H4 (cell line): ENCODE measurements at places on chromosomes 6 and 20. TPM values are rescaled to one million over a fixed set of nuclear protein-coding genes. Genes with fewer than 3 reads are reported as not detected.

HCK gene
- not detected in 2 replicates for total RNA-seq

RNF182 gene
- total RNA-seq: 3.5 and 7.2 TPM in 2 replicates

C6orf163 gene
- total RNA-seq: 0.12 TPM in 1 of 2 replicates, not detected in the other

BANF2 gene
- not detected in 2 replicates for total RNA-seq

ETV7 gene
- 0.99 and 1.2 TPM in 2 replicates for total RNA-seq

TFAP2A gene
- 5.0 and 5.4 TPM in 2 replicates for total RNA-seq

NRM gene
- 15.0 and 20.1 TPM in 2 replicates for total RNA-seq

MRPS18A gene
- total RNA-seq: 73.4 and 84.5 TPM in 2 replicates

GRCh38 chr20:56429502-56429901, 17.4 kb downstream of the CASS4 start:
- no peak for DNase-seq

- DNase-seq: no peak
Measured at GRCh38 chr6:29596381-29596900, 11.5 kb downstream of the OR2H2 start.

GRCh38 chr6:170125456-170126300, 165.2 kb downstream of the DLL1 start:
- no peak for DNase-seq

DNA sequence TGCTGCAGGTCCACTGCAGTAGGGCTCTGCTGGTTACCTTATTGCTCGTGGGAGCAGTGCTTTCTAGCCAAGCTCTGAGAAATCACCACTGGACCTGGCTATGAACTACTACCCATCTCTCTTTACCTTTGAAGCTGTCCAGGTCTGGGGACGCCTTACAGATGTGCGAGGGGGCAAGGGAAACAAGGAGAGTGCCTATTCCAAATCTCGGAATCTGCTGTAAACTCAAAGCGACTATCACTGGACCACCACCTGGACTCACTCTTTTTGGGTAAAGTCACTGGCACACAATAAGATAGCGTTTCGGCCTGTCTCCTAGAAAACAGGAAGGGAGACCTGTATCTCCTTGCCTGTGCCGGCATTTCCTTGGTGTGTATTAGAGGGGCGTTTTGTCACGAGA, 5.3 kb downstream of the NRN1 start:
- DNase-seq: no peak

DNA sequence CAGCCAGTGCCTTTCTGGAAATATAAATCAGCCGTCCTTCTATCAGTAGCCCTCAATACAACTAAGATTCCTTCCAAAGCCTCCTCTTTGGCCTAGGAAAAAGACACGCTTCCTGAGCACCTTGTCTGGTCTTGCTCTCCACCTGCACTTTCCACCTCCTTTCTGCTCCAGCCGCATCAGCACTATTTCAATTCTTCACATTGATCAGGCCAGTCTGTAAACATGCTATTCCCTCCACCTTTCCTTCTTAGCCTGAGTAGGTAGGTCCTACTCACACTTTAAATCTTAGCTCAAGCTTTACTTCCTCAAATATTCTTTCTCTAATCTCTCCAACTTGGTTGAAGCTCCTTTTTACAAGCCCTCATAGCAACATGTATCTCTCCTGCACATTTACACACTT, 11.4 kb downstream of the RANBP9 start:
- DNase-seq: no peak

DNA sequence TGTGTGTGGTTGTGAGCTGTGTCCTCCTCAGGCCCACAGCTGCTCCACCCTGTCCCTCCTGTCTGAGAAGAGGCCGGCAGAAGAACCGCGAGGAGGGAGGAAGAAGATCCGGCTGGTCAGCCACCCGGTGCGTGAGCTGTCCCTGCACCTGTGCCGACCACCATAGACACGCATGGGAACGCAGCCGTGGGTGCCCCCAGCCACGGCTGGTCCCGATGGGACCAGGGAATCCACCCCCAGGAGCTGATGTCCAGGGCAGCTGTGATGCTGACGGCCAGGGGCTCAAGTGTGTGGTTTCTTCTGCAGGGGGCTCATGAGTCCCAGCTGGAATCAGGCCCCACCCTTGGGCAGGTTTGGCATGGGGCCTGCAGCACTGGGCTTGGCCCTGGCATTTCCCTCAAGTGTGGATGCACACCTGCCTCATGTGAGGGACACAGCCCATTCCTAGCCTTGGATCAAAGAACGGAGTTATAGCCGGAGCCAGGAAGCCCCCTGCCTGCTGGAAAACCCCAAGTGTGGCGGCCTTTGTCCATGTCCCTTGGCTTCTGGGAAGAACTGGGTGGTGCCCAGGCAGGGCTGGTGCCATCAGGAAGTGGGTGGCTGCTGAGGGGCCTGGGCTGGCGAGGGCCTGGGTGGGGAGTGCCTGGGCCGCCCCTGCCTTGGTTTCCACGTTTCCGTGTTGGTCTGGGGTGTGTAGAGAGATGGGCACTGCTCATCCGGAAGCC, 4.6 kb upstream of the TNFRSF6B start:
- DNase-seq: no peak

- no peak for DNase-seq
Measured at GRCh38 chr6:136921381-136921935, 643 bp upstream of the SLC35D3 start.

- no peak for DNase-seq
Measured at GRCh38 chr6:4336778-4337442, 201.5 kb upstream of the ECI2 start.

DNA sequence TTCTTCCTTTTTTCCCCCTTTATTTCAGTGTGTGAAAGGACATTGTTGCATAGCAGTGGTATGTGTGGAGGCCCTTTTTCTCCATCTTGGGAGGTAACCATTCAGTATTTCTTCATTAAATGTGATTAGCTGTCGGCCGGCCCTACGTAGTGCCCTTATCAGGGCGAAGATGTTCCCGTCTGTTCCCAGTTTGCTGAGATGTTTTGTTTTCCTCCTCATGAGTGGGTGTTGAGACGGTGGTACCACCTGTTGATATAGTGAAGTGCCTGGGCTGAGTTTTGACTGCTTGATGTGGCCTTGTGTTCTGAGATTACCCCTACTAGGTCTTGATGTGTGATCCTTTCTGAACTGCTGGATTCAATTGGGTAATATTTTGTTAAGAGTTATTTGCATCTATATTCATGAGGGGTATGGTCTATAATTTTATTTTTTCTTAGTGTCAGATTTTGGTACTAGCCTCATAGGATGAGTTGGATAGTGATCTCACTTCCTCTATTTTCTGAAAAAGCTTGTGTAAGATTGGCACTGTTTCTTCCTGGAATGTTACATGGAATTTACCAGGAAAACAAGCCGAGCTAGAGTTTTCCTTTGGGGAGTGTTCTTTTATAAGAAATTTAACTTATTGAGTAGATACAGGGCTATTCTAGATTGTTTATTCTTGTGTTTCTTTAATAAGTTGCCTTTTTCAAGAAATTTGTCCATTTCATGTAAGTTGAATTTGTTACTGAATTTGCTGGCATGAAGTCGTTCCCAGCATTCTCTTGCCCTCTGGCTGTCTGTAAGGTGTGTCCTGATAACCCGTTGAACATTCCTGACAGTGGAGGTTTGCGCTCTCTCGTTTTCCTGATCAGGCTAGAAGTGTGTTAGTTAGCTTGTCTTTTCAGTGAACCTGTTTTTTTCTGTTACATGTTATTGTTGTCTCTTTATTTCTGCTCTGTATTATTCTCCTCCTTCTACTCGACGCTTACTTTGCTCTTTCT, 4.3 kb downstream of the MTG2 start:
- DNase-seq: no peak

DNA sequence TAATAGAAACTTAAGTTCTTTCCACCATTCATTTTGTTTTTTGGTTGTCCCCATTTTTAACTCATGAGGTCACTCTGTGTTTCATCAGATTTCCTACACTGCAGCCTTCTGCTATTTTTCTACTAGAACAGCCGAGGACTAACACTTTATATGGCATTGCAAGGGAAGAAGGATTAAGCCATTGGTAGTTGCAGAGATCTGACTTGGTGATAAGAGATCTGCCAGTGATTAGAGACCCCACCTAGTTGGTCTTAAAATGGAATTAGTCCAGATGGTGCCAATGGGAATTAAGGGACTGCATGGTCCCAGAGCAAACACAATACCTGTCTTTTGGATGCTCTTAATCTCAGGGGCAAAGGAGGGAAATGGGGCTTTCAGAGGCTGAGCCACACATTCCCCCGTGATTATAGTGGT, 125.5 kb upstream of the TMEM170B start:
- DNase-seq: no peak

DNA sequence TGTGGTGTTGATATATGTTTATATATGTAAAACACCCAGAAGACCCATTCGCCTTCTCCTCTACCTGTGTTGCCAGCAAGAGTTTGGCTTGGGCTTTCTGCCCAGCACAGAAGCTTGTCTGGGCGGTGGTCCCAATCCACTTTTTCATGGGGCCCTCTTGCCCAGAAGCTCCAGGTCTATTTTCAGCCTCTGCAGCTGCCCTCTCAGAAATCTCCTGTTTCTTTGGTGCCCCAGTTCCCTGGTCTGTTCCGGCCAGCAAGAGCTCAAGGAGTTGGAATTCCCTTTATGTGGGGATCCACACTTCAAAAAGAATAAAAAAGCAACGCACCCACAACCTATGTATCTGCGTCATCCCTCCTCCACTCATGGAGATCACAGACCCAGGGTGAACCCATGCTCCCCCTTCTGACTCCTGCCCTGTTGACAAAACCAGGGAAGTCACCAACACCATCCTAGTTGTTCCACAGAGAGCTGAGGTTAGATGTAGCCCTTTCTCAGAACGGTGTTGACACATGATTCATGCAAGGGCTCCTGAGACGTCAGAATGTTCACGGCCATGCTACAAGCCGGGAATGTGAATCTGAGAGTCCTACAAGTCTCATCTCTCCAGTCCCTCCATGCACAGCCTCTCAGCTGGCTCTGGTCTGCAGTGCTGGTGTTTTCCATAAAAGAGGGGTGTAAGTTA, 156.8 kb upstream of the RIN2 start:
- DNase-seq: no peak

DNA sequence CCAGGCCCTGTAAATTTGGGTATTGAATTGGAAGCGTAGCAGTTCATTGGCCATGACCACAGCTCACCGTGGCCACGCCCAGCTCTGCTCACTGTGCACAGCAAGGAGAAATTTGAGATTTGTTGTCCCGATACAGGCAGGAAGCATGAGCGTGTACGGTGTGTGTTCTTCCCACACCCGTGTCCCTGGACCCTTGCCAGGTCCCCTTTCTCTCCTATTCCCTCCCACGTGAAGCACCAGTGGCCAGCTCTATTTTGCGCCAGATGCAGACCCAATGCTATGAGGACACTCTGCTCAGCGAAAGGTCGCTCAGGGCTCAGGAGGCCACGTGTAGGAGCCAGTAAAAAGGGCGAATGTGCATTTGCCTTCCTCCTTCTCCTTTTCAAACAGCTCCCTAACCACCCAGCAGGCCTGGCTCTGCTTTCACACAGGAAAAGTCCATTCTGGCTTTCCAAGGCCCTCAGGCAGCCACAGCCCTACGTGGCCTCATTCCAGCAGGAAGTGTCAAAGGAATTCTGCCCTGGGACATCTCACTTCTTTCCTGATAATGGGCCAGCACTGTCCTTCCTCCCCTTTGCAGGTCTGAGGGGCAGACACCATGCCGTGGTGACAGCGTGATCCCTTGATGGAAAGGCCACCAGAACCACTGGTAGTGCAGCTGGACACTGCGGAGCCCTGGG, 499.2 kb upstream of the CDH4 start:
- no peak for DNase-seq

DNA sequence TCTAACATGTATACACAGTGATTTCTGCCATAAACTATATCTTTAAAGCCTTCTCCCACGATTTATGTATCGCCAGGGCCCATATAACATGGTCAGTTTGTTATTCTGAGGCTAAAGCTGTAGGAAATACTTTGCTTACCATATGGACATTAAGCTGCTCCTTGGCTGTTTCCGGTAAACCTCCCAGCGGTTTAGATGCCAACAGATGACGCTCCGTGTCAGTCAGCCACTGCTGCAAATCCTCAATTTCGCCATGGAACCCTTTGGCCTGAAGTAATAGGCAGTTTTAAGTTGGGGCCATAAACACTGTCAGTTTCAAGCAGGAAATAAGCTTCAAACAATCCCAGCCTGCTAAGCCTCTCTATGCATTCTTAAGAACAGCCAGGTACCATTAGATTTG, 145.4 kb downstream of the DST start:
- DNase-seq: no peak

DNA sequence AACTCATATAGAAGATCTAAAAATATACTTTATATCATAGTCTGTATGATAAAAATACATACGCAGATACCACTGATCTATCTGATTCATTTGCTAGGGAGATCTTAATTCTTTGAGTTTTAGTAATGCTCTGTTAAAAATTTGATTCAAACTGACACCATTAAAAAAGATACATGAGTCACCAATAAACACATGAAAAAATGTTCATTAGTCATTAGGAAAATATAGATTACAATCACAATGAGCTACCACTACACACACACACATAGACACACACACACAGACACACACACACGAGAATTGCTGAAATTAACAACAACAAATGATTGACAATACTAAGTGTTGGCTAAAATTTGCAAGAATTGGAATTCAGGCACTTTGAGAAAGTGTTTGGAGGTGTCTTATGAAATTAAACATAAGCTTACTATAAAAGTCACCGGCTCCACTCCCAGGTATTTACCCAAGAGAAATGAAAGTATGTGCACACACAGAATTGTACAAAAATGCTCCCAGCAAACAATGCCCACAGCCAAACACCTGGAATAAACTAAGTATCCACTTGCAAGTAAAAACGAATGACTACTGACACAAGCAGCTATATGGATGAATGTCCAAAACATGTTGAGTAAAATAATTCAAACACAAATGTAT, 117.7 kb upstream of the GGTLC1 start:
- DNase-seq: no peak

GRCh38 chr20:63697868-63698545, 1.6 kb downstream of the TNFRSF6B start:
- no peak for DNase-seq

GRCh38 chr6:1962201-1962600, 283.2 kb downstream of the GMDS start:
- no peak for DNase-seq
